ENCODE measurements at places on chromosomes 6 and 20.
A peak's percentile ranks its signal among the peaks of the same experiment; 100 is the strongest.

GRCh38 chr6:140253096-140253495 is 878.6 kb upstream of the CITED2 start:
- DNase-seq: no peak

DNA sequence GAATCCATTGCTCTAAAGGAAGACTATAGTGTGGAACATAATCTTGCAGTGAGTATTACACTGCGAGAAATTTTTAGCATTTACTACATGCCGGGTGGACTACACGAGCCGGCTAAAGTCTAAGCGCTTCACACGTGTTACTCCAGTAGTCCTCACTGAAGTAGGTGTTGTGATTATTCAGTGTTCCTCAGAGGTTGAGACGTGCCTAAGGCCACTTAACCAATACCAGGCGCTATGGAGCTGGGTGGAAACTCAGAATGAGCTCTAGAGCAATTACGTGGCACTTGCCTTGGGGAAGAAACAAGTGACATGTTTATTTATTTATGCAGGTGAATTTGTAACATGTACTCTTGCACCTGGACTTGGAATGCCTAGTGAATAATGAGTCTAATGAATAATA is 46.4 kb downstream of the SASH1 start:
- no peak for DNase-seq

- no peak for DNase-seq
Observed at GRCh38 chr6:154614101-154614500, 103.6 kb upstream of the CNKSR3 start.

GRCh38 chr20:44006126-44006525 is 91.5 kb downstream of the TOX2 start:
- no peak for DNase-seq

DNA sequence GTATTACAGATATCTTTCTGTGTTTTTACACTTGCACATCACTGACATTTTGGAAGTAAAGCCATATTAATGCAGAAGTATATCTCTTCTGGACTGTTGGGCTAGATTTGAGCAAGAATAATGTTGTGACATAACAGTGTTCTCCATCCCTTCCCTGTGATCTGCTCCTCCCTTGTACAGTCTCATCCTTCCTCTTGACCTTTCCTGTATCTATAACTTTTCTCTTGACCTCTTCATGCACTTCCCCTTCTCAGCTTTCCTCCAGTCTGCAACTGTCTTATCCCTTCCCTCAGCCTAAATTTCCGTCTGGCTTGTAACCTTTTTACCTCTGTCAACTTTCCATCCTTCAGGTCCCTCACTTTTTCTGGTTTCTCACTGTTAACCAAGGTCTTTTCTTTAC is 29.8 kb downstream of the NCOA3 start:
- no peak for DNase-seq

- no peak for DNase-seq
Observed at GRCh38 chr6:72267470-72267869, 354.4 kb upstream of the KCNQ5 start.

DNA sequence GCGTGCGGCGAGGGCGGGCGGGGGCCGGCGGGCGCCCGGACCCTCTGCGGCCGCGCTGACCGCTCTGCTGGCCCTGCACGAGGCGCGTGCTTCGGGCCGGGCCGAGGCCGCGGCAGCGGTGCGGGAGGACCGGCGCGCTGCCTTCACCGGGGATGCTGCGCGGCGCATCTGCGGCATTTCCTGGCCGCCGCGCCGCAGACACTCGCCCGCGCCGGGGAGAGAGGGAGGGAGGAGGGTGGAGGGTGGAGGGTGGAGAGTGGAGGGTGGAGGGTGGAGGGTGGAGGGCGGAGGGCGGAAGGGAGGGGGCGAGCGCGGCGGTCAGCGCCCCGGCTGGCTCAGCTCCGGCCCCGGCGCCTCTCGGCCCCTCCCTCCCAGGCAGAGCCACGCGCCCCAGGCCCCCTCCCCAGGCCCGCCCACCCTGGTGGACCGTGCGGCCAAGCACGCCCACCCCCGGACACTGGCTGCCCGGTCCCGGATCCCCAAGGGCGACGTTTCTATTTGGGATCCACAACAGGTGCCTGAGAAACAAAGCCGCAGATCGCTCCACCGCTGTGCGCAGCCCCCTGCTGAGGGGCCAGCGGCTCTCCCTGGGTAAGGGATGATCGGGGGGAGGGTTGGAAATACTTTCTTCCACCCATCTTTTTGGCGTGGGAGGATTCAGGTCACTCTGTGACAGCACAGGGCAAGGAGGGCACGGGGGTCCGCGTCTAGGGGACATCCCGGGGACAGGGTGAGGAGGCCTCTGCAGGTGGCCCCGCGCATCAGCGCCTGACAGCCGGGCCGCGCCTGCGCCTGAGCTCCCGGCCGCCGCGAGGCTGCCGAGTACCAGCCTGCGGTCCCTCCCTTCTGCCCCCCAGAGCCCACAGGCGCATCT is 111.2 kb upstream of the BEND6 start:
- peak; percentile 64 for DNase-seq

DNA sequence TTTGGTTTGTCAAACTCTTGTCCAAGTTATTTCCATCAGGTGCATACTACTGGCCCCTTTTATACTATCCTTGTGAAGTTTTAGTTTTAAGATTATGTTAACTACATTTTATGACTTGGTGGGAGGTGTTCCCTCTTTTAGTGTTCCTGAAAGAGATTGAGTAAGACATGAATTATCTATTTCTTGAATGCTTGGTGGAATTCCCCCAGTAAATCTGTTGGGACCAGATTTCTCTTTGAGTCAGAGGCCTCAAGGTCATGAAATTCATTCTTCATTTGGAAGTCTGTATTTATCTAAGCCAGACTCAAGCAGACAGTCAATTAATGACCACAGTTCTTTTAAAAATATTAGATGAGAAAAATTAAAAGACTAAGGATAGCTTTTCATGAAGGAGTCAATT is 81.3 kb downstream of the MOXD1 start:
- DNase-seq: no peak

GRCh38 chr6:135861189-135861588 is 9.7 kb downstream of the PDE7B start:
- DNase-seq: no peak

GRCh38 chr6:117359581-117359980 is 66.2 kb downstream of the ROS1 start:
- no peak for DNase-seq

DNA sequence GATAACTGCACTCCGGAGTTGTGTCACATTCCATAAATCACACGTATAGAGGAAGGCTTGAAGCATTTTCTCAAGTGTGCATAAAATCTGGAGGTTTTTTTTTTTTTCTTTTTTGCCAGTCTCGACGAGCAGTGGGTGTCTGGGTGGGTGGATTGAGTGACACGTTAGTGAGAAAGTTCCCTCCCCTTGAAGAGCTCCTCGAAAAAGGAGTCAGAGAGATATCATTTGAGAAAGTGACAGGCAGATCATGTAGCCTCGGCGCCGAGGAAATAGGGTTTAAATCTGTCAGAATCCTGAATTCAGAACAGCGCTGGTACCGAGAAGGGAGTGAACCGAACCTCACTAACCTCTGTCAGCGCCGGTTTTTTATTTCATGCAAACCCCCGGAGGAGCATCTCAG is 269.5 kb upstream of the ARID1B start:
- no peak for DNase-seq

DNA sequence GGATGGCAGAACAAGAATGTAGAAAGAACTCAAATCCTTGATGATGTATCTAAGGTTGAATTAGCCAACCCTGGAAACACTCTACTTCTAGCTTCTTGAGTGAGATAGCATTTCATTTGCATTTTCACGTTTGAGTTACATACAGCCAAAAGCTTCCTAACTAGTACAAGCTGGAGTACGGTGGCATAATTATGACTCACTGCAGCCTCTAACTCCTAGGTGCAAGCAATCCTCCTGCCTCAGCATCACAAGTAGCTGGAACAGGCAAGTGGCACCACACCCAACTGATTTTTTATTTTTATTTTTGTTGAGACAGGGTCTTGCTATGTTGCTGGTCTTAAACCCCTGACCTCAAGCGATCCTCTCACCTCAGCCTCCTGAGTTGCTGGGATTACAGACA is 36.5 kb upstream of the STK35 start:
- no peak for DNase-seq

DNA sequence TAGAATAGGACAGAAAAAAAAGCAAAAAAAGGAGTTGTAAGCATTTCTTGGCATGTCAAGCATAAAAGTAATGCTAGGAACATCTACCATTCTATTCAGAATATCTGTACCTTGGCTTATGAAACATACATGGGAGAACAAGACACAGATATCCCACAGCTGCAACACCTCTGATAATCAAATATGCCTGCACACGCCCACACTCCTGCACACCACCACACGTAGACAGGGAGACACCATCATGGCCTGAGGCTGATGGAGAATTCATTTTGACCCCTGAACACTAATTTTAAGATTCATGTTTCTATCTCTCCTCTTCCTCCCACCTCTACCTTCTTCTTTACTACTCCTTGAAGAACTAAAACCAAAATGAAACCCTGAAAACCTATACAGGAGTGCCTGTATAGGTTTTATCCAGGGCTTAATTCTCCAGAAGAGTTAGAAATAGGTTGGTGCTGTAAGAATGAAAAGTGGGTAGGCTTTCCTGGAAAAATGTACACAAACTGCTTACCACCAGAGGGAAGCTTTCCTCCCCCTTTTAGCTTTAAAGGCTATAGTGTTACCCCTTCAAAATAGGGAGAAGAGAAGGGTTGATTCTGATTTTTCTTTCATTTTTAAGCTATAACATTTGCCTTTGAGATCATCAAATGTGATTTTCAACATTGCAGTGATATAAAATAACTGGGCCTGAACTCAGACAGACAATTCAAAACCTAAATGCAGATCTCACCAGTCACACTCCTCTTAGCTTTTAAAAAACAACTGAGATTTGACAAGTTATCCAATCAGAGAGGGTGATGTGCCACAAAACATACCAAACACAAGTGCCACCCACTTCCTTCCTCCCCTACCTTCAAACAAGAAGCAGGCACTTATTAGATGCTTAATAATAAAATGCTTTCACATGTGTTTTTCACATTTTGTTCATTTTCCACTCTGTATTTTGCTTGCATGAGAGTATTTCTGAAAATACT is 57.9 kb downstream of the ELOVL5 start:
- DNase-seq: peak; percentile 74

- peak; percentile 42 for DNase-seq
Observed at GRCh38 chr6:110944681-110945151, 13.8 kb upstream of the GTF3C6 start.

DNA sequence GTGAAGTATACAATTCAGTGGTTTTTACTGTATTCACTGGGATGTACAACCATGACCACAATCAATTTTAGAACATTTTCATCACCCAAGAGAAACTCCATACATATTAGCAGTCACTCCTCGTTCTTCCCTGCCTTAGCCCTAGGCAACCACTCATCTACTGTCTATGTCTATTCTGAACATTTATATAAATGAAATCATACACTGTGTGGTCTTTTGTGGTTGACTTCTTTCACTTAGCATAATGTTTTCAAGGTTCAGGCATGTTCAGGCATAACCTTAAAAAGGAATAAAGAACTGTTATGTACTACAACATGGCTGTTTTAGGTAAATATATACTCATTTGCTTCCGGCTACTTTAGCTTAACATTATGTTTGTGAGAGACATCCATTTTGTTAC is 37.3 kb downstream of the BLTP3A start:
- no peak for DNase-seq

DNA sequence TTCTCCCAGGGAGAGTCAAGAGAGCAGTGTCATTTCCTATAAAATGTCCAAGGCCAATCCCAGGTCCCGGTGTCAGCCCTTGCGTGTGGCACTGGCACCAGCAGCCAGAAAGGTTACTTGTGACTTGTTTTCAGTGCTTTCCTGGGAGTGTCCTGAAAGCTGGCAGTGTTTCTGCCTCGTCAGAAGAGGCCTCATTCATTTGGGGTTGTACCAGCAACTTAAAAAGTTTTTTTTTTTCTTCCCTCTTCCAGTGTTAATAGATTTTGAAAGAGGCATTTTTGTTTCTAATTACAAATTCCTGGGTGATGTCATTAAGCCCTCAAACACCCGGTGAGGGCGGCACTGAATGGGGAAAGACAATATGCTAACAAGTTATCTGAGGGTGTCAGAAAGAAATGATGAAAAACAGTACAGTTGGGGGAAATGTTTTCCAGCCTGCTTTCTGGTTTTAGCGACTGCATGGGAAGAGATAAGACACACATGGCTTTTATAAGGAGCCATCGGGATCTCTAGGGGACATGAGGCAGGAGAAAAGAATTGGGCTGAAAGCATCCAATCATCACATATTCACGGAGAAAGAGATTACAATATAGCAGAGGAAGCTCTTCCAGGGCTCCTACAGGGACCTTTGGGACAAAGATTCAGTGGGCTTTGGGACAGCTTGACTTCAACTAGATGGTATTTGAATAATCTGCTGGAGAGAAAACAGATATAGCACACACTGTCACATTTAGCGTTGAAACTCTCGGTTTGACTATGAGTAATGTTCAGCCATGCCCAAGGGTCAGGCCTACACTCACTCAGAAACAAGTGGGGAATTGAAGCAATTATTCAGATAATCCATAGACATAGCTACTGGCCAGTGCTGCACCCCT is 153.0 kb downstream of the BCAS1 start:
- no peak for DNase-seq

DNA sequence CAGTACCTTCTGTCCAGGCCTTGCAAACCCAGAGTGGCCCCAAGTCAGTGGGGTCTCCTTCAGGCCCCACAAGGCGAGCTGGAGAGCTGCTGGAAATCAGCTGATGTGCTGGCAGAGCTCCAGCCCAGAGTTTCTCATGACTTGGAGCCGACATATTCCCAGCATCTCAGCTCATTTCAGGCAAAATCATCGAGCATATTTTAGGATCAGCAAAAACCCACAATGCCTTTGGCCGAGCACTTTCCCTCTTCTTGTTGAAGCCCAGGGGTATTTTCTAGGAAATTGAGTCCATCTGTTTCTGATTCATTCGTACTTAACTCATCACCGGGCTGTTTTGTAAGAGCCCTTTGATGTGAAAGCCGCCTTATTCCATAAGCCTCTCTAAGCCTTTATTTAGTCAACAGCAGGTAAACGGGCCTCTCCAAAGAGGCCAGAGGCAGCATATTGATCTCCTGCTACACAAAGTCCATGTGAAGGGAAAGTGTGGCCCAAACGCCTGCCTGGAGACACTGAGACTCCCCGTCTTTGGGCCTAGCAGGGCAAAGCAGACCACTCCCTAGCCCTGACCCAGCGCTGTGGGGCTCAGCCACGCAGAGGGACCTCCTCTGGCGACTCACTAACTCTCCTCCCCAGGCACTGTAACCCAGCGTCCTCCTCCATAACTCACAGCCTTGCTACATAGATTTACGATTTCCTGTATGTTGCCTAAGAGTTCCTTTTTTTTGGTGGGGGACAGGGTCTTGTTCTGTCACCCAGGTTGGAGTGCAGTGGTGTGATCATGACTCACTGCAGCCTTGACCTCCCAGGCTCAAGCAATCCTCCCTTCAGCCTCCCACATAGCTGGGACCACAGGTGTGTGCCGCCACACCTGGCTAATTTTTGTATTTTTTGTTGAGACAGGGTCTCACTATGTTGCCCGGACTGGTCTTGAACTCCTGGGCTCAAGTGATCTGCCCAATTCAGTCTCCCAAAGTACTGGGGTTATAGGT is 12.1 kb upstream of the C20orf203 start:
- no peak for DNase-seq

DNA sequence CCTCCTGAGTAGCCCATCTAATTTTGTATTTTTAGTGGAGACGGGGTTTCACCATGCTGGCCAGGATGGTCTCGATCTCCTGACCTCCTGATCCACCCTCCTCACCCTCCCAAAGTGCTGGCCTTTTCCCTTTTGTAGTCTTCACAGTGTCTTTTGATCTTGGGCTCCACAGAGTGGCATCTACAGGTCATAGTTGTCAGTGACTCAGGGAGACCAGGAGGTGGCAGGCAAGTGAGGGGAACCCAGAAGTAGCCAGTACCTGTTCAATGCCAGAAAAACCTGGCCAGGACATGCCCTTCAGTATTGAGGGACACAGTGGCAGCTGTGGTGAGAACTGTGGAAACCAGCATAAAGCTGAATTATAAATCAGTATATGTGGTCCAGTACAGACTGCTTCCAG is 19.6 kb downstream of the RPP21 start:
- no peak for DNase-seq
